Heart left ventricle (tissue), 16 donors: ENCODE measurements at places on chromosomes 12 and 14.
A peak's percentile ranks its signal among the peaks of the same experiment; 100 is the strongest.

DNA sequence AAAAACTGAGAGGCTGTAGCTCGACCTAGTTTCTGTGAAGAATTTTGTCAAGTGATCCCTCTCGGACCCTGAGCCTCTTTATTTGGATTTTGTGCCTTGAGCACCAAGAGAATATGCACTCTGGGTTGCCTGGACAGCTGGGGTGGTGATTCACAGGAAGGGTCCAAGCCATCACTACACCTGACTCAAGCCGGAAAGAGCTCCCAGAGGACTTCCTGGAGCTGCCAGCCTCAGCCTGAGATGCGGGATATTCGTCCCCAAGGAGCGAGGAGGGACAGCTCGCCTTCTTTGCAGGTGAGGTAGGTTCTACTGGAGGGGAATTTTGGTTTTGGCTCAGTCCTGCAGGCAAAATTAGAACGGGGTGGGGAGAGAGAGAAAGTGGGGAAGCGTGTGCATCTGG is 94.3 kb downstream of the GALNT8 start:
- no peak for DNase-seq

GRCh38 chr12:119020406-119021360 is 39.3 kb downstream of the SRRM4 start:
- peak; percentile 51 for DNase-seq

GRCh38 chr12:52082988-52083637 is 3.6 kb downstream of the SMIM41 start:
- peak; percentile 80 for DNase-seq

DNA sequence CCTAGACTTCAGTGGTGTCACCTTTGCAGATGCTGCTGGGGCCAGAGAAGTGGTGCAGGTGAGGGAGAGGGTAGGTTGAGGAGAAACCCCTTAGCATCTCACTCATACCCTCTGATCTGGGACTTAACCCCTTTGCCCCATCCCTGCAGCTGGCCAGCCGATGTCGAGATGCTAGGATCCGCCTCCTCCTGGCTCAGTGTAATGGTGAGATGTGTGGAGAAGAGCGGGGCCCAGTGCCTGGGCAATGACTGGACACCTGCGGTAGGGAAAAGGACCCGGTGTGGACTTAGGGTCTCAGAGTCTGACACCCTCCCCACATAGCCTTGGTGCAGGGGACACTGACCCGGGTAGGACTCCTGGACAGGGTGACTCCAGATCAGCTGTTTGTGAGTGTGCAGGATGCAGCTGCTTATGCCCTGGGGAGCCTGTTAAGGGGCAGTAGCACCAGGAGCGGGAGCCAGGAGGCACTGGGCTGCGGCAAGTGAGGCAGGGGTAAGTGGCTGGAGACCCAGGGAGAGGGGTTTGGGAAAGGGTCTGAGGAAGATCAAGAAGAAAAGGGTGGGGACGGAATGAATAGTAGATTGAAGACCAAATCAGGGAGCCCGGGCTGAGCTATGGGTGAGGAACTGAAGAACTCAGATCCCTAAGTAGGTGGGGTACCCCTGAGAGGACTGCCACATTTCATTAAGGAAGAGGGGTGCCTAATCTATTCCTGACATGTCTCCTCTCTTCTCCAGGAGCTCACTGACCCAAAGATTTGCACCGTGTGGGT is 7.6 kb downstream of the B4GALNT1 start:
- no peak for DNase-seq

- no peak for DNase-seq
Measured at GRCh38 chr14:39169541-39169900, 612 bp downstream of the TRAPPC6B start.

GRCh38 chr12:70487440-70487839 is 121.3 kb downstream of the KCNMB4 start:
- no peak for DNase-seq

GRCh38 chr14:75877884-75878283 is 103.9 kb downstream of the TGFB3 start:
- no peak for DNase-seq

DNA sequence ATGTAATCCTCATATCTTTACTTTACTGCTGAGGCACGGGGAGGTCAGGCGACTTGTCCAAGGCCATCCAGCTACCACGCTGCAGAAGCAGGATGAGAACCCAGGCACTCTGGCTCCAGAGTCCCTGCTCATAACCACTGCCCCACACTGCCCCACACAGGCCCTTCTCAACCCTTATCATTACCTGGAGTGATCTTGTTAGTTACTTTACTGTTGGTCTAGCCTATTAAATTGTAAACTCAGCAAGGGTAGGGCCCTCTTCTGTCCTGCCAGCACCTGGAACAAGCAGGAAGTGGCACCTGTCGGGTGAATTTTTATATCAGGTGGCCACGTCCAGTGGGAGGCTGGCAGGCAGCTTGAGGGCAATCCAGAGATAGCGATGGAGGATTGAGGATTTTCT is 12.2 kb downstream of the FAIM2 start:
- DNase-seq = peak; percentile 13
